Mammary epithelial cell (primary cell): ENCODE measurements at places on chromosomes 13 and 19.

DNA sequence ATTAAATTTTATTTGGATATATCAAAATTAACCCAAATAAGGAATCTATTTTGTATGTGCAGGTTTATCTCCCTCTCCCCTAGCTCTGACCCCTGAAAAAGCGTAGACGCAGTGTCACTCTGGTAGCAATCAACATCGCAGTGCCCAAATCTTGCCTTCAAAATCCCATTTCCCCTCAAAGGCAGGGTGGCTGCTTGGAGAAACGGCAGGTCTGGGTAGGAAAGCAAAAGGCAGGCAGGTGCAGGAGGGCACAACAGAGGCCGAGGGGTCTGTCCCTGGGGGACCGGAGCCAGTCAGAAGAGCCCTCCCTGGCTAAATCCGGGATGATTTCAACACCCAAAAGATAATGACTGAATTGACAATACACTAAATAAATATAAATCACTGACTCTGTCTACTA lies 41.9 kb downstream of the NAXD start:
- no peak for DNase-seq

DNA sequence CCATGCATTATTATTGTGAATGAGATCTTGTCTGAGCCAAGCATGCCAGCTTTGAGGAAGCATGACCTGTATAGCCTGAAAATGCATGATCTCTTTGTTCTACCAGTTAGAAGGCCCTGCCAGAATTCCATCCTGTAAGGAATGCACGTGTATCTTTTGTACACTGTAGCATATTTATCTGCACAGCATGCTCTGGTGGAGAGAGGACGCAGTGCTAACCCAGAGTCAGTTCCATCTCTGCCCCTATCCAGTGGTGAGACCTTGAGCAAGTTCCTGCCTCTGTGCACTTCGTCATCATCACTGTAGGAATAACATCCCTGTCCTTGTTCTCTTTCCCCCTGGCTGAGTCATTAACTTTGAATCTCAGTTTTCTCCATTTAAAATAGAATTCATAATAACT lies 233.8 kb downstream of the SLC7A1 start:
- no peak for DNase-seq

DNA sequence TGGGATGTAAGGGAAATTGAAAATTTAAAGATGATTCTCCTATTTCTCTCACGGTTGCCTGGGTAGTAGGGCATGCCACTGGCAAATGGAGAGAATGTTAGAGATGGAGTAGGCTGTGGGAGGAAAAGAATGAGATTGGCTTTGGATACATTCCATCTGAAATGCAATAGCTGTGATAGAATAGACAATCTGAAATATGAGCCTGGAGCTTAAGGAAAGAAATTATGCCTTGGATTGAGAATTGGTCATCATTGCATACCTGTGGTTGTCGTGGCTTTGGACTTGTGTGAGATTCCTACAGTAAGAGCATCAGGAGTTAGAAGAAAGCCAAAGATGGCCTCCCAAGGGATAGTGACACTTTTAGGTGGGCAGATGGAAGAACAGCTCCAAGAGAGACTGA lies 305.1 kb upstream of the SLC10A2 start:
- DNase-seq, result peak; percentile 20

DNA sequence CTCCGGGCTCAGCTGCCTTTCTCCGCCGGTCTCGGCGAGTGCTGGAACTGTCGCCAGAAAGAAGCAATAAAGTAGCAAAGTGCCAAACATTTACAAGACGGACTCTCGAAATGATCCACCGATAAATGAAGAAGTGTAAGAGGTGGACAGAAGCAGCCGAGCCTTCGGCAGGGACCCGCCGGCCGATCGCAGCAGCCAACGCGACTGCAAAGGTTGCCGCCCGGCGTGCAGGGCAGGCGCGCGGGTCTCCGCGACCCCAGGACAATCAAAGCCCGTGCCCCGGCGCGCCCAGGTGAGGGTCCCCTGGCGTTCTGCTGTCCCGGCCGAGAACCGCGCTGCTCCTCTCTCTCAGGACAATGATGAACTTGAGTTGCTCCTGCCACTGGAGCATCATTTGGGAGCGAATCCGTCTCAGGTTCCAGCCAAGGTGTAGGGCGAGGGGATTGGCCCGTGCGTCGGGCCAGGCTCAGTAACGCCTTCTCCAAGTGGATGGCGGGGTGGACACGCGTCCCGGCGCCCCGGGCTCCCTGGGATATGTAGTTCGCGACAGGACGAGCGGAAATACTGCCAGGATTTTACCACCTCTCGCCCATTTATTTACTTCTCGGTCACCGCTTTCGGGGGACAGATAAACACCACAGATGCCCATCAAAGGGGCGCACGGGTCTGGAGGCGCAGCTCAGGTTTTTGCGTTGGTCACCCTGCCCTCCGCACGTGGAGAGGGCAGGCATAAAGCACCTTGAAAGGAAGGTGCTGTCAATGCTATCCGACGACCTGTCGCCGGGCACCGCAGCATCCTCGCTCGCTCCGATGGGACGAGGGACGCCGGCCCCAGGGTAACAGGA lies at the start of the genes BIVM and POGLUT2:
BIVM (plus strand) TSS at position 539 of the 845 bp plus-strand sequence. CDS start 8,149 bp downstream, outside the sequence.
POGLUT2 (minus strand) TSS at position 396 of the 845 bp plus-strand sequence; CDS start at position 90, 306 bp downstream.
- peak; percentile 95 for DNase-seq

GRCh38 chr13:47170971-47171370 lies 274.1 kb upstream of the HTR2A start:
- no peak for DNase-seq

GRCh38 chr13:107076801-107077200 lies 508.9 kb upstream of the ARGLU1 start:
- no peak for DNase-seq

DNA sequence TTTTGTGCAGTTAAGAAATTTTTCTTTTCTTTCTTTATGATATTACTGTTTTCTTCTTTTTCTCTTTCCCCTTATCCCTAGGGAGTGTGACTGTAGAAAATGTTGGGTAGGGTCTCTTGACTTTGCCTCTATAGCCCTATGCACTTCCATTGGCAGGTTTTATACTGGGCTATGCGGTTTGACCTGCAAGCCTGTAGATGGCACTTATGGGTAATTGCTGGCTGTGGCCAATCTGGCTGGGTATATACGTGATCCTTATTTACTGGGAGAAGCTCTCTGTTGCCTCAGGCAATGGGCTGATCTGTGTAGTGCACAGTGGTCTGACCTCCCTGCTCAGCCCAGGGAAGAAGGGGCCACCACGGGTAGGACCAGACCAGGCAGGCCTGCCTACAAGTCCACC lies 78.8 kb downstream of the RAP2A start:
- DNase-seq, result no peak

GRCh38 chr19:17170538-17171297 lies 44.4 kb upstream of the USE1 start:
- no peak for DNase-seq

DNA sequence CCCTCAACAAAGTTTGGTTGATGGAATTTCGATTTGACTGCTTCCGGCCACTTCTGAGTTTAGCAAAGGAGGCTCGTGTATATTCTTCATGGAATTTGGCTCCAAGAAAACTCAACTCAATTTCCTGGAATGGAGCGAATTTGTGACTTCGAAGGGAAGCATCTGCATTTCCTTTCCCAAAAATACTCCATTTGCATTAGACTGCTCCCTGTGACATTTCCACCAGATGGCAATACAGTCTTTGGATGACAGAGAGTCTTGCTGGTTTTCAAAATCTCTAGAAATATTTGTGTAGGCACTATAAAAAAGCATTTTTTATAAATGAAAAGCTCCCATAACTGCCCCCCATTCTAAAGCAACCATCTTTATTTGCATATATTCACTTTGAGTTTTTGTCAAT lies 4.1 kb downstream of the C1QTNF9 start:
- DNase-seq, result no peak

GRCh38 chr13:46796129-46796514 lies 839 bp downstream of the ESD start:
- DNase-seq, result no peak
